SK-N-MC (cell line): ENCODE measurements at places on chromosomes 11 and 22.

- no peak for DNase-seq
Observed at GRCh38 chr11:2381494-2382128, 4.5 kb downstream of the CD81 start.

- no peak for DNase-seq
Observed at GRCh38 chr11:95092549-95093324, 3.1 kb downstream of the ENDOD1 start.

- DNase-seq: no peak
Observed at GRCh38 chr11:17005646-17006045, 8.6 kb downstream of the PLEKHA7 start.

DNA sequence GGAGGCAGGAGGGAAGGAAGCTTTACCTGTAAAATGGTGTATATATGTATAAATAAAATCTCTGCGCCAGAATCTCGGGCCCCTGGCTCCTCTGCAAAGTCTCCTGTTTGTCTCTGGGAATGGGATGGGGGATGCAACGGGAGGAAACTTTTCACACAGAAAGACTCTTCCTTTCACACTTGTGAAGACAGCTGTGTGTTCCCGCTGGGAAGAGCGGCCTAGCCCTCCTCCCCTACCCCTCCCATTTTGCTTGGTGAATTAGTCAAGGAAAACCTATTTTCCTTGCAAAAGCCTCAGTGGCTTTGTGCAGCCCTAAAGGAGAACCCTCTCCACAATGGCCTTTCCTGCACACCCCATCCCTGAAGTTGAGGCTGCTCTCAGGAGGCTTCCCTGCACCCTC lies 9.4 kb upstream of the IGF2 start:
- no peak for DNase-seq

GRCh38 chr11:28739489-28740280 lies 631.5 kb downstream of the METTL15 start:
- no peak for DNase-seq

DNA sequence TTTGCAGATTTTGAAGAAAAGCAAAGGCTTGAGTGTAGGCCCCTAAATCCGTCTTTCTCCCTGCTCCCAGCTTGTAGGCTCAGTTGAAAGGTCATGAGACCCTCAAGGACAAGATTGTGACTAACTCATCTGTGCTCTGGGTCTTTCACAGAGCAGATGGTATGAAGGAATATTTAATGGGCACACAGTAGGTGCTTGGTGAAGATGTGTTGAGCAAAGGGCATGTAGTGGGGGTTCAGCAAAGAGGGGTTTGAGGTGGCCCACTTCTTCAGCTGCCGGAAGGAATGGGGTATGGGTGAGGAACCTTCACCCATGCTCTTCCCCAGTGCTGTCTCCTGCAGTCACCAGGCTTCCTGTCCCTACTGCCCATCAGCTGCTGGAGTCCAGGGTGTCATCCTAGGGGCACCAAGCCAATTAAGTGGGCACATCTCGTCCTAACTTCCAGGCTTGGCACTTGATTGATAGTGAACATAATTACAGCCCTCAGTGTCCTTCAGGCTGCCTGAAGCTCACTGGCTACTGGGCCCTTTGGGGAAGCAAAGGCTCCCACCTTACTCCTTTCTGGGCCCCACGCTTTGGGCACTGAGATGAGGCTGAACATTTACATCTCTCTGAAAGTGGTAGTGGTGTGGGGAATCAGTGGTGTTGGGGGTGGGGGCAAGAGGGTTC lies 15.0 kb downstream of the DGAT2 start:
- no peak for DNase-seq
